ENCODE measurements at places on chromosomes 4 and X.

GRCh38 chr4:73343432-73343831, 60.7 kb upstream of the ALB start:
- no peak for DNase-seq

GRCh38 chr4:54230484-54231418, 1.7 kb downstream of the PDGFRA start:
- DNase-seq, result peak; percentile 20

GRCh38 chrX:136747003-136747986, 33.4 kb downstream of the ARHGEF6 start:
- DNase-seq, result no peak

GRCh38 chrX:144627947-144628346, 619.4 kb upstream of the SPANXN1 start:
- no peak for DNase-seq

DNA sequence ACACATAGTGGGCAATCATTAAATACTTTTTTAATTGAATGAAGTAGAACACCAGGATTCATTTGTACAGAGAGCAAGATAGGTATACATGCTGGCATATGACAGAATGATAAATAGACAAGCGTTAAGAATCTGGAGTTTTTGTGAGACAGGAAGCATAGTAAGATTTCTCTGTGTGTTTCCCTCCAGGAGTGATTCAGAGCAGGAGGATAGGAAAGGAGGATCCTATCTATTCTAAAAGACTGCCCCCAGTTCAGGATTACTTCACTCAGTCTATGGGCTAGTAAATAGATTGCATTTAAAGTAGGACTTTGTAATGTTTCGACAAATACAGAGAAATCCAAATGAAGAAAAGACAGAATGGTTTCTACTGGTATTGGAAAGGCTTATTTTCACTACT, 423.7 kb downstream of the PDGFC start:
- no peak for DNase-seq
